ENCODE measurements at places on chromosomes 16 and 17.

GRCh38 chr16:59052231-59052630 lies 318.1 kb upstream of the GOT2 start:
- no peak for DNase-seq

GRCh38 chr16:85869785-85870558 lies 29.0 kb upstream of the IRF8 start:
- DNase-seq, result no peak

- no peak for DNase-seq
Observed at GRCh38 chr17:6706499-6706898, 6.7 kb downstream of the SLC13A5 start.

DNA sequence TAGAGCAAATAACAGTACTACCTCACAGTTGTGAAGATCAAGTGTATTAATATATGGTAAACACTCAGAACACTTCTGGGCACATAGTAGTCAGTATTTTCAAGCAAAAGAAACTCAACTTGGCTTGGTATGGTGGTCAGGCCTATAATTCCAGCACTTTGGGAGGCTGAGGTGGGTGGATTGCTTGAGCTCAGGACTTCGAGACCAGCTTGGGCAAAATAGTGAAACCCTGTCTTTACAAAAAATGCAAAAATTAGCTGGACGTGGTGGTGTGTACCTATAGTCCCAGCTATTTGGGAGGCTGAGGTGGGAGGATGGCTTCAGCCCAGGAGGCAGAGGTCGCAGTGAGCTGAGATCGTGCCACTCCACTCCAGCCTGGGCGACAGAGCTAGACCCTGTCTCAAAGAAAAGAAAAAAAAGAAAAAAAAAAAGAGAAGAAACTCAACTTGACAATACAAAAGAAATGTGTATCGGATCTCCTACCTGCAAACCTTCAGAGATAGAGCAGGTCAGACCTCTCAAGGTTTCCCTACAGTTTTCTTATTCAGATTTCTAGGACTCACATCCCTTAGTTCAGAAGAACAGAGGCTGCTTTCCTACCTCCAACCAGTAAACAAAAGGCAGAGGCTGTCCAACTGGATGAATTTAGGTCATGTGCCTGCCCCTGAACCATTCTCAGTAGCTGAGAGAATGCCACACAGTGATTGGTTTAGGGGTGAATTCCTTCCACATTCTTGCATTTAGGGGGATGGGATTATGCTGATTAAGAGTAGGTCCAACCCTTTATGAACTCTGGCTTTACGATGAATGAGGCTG lies 1.7 kb upstream of the KPNA2 start:
- no peak for DNase-seq

DNA sequence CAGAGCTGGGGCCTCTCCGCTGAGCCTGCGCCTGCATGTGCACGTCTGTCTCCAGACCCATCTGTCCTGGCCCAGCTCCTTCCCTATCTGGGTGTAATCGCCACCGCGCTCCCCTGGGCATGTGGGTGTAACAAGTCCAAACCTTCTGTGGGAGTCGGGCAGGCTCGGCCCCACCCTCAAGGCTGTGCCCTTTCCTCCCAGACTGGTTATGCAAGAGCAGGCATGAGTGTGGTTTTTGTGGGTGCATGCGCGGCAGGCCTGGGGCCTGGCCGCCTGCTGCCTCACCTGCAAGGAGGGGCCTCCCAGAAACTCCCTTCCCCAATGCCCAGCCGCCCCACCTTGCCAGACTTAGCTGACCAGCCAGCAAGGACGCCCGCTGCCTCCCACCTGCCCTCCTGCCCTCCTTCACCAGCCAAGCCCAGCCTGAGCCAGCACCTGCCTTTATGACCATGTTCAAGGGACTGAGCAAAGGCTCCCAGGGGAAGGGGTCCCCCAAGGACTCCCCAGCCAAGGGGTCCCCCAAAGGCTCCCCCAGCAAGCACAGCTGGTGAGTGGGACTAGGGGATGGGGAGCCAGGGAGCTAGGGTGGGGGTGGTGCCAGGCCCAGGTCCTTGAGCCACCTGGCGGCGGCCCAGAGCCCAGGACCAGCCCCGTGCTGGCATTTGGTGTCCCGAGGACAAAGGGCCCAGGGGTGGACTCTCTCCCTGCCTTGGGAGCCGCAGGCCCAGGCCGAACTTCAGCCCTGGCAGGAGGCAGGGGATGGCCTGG lies at the start of gene EVPLL:
Gene EVPLL, plus strand, starts transcription at position 342 of the 768 bp plus-strand sequence. CDS start 3,160 bp downstream, outside the sequence.
- no peak for DNase-seq

- DNase-seq, result no peak
Observed at GRCh38 chr16:12548270-12548983, 255.3 kb downstream of the CPPED1 start.

- no peak for DNase-seq
Observed at GRCh38 chr17:76140661-76141211, 309 bp downstream of the FOXJ1 start.

DNA sequence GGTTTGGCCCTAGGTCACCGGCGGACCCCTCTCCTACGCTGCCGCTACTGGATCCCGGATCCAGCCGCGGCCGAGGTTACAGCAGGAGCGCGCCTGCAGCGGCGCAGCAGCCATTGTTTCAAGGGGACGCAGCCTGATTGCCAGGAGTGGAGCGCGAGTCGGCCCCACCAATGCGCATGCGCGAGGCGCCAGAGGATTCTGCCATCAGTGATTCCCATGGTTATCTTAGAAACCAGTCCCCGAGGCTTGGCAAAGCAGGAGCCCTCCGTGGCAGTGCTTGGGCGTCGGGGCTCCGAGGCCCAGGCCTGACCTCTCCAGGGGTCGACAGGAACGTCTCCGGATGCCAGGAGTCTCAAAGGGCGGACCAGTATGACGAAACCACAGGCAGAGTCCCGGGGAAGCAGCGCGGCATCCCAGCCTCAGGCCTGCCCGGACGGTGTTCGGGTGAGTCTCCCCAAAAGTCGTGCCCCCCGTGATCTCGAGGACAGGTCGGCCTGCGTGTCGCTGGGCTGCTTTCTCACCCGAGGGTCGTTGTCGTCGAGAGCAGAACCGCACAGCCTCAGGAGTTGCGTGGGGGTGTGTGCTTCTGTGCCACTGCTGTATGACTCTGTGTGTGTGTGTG lies 608.5 kb downstream of the KCNJ18 start:
- no peak for DNase-seq

- no peak for DNase-seq
Observed at GRCh38 chr17:34776456-34777443, 184.5 kb downstream of the CCT6B start.

DNA sequence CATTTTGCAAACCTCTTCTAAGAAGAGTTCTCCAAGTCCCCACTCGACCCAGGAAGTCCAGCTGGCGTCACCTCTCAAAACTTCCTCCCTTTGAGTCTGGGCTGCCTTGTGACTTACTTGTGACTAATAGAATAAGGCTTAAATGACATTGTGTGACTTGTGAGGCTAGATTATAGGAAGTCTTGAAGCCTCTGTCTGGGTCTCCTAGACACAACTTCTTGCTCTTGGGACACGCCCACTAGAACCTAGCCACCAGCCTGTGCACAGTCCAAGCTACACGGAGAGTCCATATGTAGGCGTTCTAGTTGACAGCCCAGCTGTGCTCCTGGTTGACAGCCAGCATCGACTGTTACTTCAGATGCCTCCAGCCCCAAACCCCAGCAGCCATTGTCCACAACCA lies 66.7 kb upstream of the TANC2 start:
- no peak for DNase-seq

DNA sequence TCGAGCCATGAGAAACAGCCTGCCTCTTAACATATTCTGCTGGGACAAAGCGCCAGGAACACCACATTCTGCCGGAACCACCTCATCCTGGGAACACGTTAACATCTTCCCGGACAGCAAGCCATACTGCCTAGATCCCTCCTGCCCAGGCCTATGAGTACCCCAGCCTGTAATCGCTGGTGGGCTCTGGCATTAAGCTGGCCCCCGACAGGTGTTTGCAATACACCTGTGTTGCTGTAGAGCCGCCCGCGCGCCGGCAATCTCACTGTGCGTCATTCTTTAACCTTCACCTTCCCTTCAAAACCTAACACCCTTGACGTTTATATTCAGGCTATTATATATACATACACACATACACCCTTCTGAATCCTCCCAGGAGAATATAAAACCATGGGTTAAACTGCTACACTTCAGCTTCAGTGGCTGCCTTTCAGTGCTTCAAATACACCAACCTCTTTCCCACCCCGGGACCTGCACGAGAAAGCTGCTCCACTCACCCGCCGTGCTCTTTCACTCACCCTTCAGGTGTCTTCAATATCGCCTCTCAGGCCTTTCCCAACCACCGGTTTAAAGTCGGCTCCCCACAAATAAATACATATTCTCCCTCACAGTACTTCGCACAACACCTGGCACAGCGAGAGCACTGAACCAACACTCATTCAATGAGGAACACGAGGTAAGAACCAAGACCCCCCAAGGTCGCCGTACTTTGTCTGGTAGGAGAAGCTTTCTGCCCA lies 1.0 kb upstream of the ENDOV start:
- DNase-seq, result no peak

GRCh38 chr16:85541181-85541580 lies 71.9 kb upstream of the GSE1 start:
- no peak for DNase-seq

DNA sequence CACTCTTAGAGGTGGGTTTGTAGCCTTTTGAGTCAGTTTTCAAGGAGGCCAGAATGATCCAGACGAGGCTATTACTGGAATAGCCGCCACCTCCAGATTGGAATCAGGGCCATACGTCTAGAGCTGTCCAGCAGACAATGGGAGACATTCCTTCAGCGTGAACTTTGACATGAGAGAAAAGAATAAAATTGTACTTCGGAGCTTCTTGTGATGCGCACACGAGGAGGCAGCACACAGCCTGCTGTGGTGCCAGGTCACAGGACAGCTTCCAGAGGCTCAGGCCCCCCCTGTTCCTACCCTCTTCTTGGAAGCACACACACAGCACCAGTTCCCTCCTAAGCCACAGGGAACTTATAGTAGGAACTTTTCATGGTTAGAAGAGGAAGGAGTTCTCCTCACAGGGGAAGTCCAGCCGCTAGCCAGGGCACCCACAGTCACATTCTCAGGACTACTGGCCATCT lies 81.0 kb downstream of the VPS53 start:
- no peak for DNase-seq

DNA sequence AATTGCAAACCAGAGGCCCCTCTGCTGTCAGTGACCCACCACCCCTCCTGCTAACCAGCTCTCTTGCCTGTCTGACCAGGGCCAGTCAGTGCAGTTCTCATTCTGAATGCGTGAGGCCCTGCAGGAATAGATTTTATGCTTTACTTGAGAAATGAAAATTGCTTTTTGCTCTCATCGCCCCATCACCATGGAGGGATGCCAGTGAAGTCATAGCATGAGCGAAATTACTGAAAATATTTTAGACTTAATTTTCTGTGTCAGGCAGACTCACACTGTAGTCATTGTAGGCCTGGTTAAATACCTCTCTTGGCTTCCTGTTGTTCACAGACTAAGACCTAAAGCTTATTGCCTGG lies 490.5 kb upstream of the CDH5 start:
- DNase-seq, result no peak

DNA sequence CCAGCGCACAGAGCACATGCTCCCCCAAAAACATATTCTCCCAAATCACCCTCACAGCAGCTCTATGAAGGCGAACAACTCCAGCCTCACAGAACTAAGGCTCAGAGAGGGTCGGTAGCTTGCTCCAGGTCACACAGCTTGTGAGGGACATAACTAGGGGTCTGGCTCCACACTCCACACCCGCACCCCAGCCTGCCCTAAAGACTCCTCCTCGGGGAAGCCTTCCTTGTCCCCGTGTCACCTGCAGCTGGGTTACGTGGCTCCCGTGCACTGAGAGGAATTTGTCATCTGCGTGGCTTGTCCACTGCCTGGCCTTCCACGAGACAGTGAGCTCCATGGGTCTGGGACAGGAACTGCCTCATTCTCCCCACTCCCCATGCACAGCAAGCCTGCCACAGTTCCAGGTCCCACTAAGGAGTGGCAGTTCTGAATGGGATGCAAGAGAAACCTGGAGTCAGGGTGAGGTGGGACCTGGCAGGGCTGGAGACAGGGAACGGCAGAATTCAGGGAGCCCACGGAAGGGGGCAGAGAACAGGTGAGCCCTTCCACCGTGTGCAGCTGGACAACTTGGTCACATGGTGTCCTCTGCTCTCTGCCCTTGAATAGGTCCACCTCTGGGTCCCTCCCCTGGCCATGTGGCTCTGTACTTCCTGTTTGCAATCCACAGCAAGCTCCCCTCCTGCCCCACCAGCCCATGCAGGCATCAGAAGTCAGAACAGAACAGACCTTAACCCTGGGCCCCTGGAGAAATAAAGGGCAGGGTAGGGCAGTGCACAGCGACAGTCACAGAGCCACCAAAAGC lies 27.4 kb downstream of the TNFRSF13B start:
- DNase-seq, result no peak

GRCh38 chr17:67573987-67574657 lies 143.6 kb upstream of the NOL11 start:
- DNase-seq, result no peak

DNA sequence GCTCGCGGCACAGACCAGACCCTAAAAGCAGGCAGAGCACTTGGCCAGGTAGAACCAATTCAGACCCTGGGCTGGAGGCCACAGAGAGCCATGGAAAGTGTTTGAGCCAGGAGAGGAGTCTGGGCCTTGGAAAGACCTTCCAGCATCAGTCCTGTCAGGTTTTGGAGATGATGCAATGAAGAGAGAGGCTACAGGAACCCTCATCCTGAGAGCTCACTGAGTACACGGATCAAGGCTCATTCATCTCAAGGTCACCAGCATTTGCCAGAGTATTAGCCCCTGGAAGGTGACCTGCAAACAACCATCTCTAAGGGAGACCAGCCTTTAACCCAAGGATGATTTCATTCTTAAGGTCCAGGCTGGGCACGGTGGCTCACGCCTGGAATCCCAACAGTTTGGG lies 27.8 kb downstream of the TLE7 start:
- DNase-seq, result no peak

GRCh38 chr17:73203788-73204479 lies 11.1 kb downstream of the COG1 start:
- DNase-seq, result peak; percentile 40

GRCh38 chr16:12147681-12148080 lies 171.1 kb downstream of the SNX29 start:
- peak; percentile 8 for DNase-seq

- DNase-seq, result no peak
Observed at GRCh38 chr17:29257756-29258155, 11.1 kb downstream of the CRYBA1 start.

DNA sequence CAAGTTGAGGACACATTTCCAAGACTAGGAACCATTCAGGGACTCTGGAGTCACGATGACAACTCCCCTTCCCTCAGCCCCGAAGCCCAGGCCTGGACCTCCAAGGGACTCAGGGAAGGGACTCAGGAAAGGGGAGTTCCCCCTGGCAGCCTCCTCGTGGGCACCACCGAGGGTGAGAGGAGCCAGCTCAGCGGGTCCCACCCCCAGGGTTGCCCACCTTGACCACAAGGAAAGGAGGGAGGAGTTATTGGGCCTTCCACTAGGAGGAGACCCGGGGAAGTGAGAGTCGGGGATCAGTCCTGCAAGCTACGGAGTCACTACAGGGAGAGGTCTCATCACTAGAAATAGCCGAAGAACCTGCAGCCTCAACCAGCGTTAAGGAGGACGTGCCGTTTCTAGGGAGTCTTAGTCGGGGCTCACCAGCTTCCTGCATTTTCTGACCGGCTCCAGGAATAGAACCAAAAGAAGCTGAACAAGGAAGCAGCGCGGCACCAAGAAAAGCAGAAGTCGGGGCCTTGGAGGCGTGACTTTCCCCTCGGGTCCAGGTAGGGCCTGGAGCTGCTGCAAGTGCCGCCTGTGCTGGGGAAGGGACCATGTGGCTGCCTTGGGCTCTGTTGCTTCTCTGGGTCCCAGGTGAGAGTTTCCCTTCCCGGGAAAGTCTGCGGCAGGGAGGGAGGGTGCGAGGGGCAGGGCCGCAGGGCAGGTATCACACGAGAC lies at the start of gene CD300A:
Gene CD300A, plus strand, starts transcription at position 524 of the 717 bp plus-strand sequence. Its CDS starts 70 bp downstream, at position 594.
- no peak for DNase-seq

- DNase-seq, result no peak
Observed at GRCh38 chr16:68921637-68922036, 78.3 kb downstream of the TANGO6 start.

- no peak for DNase-seq
Observed at GRCh38 chr17:74633326-74633725, 9.8 kb upstream of the CD300E start.
